Left renal pelvis (tissue), 4 donors: ENCODE measurements at places on chromosomes 5 and 9. TPM values are rescaled to one million over a fixed set of nuclear protein-coding genes. Genes with fewer than 3 reads are reported as not detected.

CCDC171 gene
- 6.8 TPM for polyA plus RNA-seq

FOXI1 gene
- polyA plus RNA-seq: 8.9 TPM

CDC25C gene
- 7.2 TPM for polyA plus RNA-seq

PKD2L2 gene
- polyA plus RNA-seq: 0.20 TPM

WDR38 gene
- polyA plus RNA-seq: 0.11 TPM

ASS1 gene
- polyA plus RNA-seq: 322 TPM

SLC4A9 gene
- 13.8 TPM for polyA plus RNA-seq

DMRT3 gene
- 1.5 TPM for polyA plus RNA-seq

C5orf58 gene
- polyA plus RNA-seq: not detected

P4HA2 gene
- polyA plus RNA-seq: 43.6 TPM

DNA sequence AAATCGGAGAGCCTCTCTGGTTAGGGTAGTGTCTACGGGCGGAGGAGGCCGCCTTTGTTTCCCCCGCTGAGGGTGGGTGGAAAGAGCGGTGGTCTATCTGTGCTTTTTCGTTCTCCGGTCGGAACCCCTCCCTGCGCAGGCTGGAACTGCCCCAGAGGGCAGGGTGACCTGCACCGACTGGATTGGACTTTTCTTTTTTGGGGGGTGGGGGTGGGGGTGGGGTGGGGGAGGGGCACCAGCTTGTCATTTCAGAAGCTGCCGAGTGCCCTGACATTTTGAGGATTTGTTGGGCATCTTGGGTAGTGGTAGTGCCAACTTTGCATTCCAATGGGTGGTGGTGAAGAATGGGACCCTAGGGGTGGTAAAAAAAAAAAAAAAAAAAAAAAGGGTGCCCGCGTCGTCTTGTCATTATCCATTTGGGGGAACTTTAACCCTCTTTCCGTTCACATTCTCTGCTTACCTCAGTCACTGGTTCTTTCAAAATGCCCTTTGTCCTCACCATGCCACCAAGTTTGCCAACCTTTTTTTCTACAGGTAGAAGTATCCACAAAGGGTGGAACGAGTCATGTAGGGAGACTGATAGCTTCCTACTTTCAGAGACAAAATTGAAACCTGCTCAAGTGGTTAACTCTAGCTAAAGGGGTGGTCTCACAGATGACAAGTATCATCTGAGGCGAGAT lies 1.3 kb downstream of the UBE2R2 start:
- no peak for DNase-seq

GRCh38 chr5:468401-468800 lies 25.4 kb downstream of the EXOC3 start:
- no peak for DNase-seq

- DNase-seq: no peak
Measured at GRCh38 chr9:76415731-76416130, 21.5 kb upstream of the RFK start.

DNA sequence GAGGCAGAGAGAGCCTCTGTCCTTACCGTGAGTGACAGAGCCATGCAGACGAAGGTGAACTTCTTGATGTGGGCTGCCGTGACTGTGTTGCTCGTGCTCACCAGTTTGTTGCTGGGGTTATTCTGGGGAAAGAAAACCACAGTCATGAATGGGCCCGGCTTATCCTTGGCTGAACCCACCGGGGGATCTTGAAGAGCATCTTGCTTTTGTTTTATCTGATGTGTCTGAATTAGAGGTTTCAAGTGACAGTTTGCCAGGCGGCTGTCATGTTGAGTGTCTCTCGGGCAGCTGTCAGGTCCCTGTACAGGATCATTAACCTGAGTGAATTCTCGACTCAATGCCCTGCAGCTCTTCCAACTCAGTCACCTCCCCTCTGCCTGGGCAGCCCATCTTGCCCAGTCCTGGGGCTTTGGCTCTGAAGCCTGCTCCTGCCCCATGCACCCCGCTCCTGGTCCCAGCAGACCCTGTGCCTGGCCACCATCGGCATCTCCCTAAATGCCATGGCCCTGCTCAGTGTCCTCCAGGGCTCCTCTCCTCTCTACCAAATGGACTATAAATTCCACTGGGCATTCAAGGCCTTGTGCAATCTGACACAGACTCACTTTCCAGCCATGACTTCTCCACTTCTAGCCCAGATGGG lies 77.4 kb downstream of the OTULIN start:
- no peak for DNase-seq

- DNase-seq: no peak
Measured at GRCh38 chr5:172901788-172902496, 57.3 kb upstream of the RPL26L1 start.

DNA sequence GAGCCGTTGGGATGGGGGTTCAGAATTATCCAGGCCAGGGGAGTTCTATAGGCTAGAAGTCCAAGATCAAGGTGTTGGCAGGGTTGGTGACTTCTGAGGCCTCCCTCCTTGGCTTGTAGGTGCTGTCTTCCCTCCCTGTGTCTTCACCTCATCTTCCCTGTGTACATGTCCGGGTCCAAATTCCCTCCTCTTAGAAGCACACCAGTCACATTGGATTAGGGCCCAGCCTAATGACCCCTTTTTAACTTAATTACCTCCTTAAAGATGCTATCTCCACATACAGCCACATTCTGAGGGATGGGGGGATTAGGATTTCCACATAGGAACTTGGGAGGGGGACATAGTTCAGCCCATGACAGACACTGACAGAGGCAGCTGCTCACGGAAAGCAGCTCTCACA lies 12.1 kb downstream of the LRSAM1 start:
- no peak for DNase-seq

DNA sequence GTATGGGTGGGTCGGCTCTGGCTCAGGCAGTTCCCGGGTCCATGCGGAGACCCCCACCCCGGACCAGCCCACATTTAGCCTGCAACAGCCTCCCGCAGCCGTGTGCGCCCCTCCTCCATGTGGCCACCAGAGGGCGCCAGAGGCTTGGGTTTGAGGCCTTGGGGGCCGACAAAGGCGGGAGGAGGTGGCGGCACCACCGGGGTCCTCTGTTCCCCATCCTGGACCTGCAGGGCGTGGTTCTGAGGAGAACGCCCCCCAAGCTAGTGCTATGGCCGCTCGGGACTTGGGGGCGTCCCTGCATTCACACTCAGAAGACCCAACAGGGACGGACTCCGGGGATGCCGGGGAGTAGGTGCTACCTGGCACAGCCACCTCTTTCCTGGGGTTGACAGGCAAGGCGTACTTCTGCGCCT lies 16.5 kb downstream of the ASS1 start:
- DNase-seq: no peak

GRCh38 chr5:154757814-154758406 lies 2.7 kb downstream of the LARP1 start:
- no peak for DNase-seq

DNA sequence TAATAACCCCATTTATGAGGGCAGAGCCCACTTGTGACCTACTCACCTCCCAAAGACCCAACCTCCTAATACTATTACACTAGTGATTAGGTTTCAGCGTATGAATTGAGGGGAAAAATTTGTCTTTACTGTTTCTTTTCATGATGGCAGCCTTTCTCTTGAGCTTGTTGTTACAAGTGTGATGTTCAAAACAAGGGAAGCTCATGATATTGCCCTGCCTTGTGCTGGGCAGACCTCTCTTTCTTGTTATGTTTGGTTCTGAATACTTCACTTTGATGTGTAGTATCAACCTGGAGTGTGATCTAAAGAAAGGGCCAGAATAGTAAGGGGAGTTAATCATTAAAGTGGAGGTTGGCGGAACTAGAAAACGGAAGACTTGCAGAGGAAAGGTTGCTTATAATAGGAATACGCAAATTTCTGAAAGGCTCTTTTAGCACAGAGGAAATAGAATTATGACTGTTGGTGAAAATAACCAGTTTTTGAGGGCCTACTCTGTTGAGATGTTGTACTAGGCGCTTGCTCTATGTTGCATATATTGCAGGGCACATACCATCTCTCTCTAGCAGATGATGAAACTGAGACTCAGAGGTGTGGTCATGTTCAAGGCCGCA lies 68.2 kb downstream of the MELK start:
- no peak for DNase-seq

- DNase-seq: no peak
Measured at GRCh38 chr5:135437422-135437795, 9.7 kb downstream of the DCANP1 start.

GRCh38 chr9:2502760-2503159 lies 118.8 kb upstream of the VLDLR start:
- DNase-seq: no peak

DNA sequence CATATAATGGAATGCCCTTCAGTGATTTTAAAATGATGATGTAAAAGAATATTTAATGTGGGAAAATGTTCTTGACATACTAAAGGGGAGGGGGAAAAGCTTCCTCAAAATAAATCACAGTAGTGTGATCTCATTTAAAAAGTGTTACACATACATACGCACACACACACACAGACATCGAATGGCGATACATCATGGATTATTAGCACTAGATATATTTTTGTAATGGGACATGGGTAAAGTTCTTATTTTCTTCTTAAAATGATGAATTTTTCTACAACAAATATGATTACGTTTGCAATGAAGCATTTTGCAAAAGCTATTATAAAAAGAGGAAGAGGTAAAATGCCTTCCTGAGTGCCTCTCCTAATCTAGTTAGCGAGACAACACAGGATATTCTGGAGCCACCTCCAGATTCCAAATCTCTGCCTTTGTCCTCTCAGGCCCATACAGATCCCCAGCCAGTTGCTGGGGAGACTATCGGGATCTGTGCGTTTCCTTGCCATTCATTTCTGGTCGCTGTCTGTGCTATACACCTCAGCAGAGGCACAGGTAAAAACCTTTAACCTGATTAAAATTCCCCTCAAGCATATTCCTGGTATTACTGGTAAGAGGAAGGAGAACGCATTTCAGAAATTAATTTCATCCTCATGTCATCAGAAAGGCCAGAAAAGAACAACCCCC lies 69.6 kb downstream of the SLC28A3 start:
- DNase-seq: no peak

GRCh38 chr5:123425431-123425830 lies 2.2 kb upstream of the CEP120 start:
- DNase-seq: no peak

GRCh38 chr9:5492965-5493678 lies 17.2 kb upstream of the PDCD1LG2 start:
- DNase-seq: no peak

- no peak for DNase-seq
Measured at GRCh38 chr5:110106750-110107149, 417.0 kb downstream of the MAN2A1 start.

DNA sequence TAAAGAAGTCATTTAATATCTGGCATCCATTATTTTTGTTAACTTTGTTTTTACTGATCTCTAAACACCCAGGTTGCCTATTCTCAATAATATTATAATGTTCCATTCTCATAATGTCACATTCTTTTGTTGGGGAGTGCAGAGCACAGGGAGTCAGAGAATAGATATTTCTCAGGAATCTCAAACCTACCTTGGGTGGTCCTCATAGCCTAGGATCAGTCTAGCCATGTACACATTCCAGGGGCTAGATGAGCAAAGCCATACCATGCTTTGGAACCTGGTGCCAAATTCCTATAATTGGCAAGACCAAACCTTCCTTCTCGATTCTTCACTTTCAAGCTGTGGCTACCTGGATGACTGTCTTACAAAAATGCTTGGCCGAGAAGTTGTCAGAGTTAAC lies 1124.7 kb upstream of the WWC1 start:
- DNase-seq: no peak

DNA sequence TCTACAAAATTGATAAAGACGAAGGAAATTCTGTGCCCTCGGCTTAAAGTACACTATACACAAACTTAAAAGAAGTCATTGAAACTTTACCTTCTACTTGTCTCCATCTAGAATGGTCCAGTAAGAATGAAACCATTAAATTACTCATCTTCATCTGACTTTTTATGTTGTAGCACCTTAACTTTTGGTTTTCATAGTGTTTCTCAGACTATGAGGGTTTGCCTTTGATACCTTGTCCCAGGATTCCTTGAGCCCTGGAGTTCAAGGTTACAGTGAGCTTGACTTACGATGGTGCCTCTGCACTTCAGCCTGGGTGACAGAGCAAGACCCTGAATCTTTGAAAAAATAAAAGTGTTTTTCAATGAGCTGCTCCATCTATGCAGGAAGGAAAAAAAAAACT lies 132.2 kb downstream of the CDC42SE2 start:
- no peak for DNase-seq

GRCh38 chr5:45417285-45417998 lies 278.7 kb downstream of the HCN1 start:
- no peak for DNase-seq
